Brain (organoid and tissue), 16 donors: ENCODE measurements at places on chromosomes 16 and 17. TPM values are rescaled to one million over a fixed set of nuclear protein-coding genes. Genes with fewer than 3 reads are reported as not detected.

DNA sequence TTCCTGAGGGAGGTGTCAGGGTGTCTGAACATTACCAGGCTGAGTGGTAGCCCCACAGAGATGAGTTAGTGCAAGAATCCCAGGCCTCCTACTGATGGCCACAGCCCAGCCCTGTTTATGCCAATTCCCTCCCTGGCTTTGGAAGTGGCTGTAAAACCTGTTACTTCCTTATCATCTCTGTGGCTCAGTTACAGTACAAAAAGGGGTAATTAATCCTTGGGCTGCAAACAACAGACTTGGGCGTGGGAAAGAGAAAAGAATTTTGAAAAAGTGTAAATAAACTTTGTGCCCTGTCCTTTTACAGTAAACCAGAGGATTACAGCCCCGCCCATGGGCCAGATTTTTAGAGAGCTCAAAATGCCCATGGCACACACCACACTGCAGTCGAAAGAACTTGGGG, 73.1 kb upstream of the AXIN2 start:
- DNase-seq, result no peak

DNA sequence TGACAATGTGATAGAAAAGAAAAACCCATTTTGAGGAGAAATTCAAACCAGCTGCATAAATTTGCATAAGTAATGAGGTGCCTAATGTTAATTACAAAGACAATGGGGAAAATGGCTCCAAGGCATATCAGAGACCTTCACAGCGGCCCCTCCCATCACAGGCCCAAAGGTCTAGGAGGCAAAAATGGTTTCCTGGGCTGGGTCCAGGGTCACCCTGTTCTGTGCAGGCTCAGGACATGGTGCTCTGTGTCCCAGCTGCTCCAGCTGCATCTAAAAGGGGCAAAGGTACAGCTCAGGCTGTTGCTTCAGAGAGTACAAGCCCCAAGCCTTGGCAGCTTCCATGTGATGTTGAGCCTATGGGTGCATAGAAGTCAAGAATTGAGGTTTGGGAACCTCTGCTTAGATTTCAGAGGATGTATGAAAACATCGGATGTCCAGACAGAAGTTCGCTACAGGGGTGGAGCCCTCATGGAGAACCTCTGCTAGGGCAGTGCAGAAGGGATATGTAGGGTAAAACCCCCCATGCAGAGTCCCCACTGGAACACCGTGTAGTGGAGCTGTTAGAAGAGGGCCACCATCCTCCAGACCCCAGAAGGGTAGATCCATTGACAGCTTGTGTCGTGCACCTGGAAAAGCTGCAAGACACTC, 40.6 kb downstream of the IKZF3 start:
- no peak for DNase-seq

GRCh38 chr16:89322321-89323119, 105.0 kb downstream of the ZNF778 start:
- no peak for DNase-seq

Gene OGFOD1
- polyA plus RNA-seq, result 26.2 TPM

Gene WRAP53
- polyA plus RNA-seq, result 42.0 TPM

Gene CHST4
- polyA plus RNA-seq, result 0.78 TPM

Gene HBA1
- polyA plus RNA-seq, result 289 TPM

Gene FKBP10
- polyA plus RNA-seq, result 20.6 TPM
